Renal cortex interstitium (tissue), 15 donors: ENCODE measurements at places on chromosomes 11 and 22. TPM values are rescaled to one million over a fixed set of nuclear protein-coding genes. Genes with fewer than 3 reads are reported as not detected.

GRCh38 chr11:82539669-82540068 is 194.0 kb downstream of the FAM181B start:
- no peak for DNase-seq

Gene KCNJ1
- polyA plus RNA-seq, result 89.0 TPM

- no peak for DNase-seq
Observed at GRCh38 chr11:114566276-114566675, 6.6 kb upstream of the NXPE1 start.

DNA sequence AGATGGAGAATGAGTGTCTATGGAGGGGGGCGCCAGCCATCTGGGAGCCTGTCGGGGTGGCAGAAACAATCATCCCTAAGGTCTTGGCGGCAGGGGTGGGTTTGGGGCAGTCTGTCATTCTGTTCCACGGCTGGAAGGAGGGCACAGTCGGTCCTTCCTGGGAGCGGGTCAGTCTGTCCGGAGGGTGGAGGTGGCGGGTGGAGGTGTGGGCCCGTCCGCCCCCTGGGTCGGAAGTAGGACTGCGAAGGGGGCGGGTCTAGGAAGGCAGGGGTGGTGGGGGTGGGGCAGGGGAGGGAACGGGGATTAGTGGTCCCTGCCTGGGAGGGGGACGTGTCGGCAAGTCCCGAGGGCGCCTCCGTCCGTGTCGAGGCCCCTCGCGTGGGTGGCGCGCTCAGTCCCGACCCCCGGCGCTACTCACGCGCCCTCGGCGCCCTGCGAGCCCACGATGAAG is 461 bp downstream of the TBC1D10A start:
- DNase-seq, result no peak

Gene HTR3B
- 0.15 TPM for polyA plus RNA-seq

DNA sequence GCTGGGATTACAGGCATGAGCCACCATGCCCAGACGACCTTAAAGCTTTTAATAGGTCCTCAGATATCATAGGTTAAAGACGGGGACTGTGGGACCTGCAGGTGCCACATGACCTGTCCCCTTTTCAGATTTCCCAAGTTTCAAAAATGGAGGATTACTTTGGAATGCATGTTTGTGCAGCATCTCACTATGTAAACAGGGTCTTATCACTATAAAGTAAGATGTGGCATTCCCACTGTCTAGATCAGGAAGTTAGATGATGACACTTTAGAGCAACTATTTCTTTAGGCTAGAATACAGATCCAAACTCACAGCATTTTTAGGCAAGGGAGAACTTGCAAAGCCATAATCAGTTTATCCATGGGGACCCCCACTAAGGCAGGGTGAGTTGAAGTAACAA is 92.8 kb downstream of the USP35 start:
- DNase-seq, result no peak

DNA sequence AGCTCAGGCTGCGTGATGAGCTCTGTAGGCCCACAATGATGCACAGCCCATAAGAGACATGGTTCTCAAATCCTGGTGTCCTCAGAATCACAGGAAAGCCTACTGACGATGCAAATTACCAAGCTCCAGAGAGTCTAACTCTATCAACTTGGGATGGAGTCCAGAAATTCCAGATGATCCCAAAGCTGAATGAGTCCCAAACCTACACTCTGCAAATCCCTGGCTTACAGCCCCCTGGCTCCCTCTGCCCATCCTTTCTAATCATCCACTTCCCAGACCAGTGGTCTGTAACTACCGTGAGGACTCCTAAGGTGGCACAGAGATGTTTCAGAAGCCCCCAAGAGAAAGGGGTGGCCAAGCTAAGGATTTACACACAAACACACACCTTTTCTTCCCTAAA is 13.5 kb downstream of the ARFGAP2 start:
- DNase-seq, result no peak

DNA sequence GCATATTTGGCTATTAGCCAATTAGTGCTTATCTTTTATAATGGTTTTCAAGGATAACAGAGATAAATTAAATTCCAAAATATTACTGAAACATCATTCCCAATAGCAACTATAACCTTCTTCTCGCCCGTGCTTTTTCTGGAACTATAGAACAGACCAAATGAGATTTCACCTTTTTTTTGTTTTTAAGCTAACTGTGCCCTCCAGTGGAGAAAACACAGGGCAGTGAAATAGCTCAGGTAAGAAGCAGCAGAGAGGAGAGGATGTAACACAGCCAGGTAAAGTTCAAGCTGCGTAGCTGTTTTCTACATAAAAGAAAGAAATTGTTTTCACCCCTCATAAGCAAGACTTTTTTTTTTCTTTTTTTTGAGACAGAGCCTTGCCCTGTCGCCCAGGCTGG is 28.2 kb downstream of the HSD17B12 start:
- DNase-seq, result no peak

GRCh38 chr22:37333724-37334460 is 51.6 kb downstream of the CYTH4 start:
- DNase-seq, result no peak

DNA sequence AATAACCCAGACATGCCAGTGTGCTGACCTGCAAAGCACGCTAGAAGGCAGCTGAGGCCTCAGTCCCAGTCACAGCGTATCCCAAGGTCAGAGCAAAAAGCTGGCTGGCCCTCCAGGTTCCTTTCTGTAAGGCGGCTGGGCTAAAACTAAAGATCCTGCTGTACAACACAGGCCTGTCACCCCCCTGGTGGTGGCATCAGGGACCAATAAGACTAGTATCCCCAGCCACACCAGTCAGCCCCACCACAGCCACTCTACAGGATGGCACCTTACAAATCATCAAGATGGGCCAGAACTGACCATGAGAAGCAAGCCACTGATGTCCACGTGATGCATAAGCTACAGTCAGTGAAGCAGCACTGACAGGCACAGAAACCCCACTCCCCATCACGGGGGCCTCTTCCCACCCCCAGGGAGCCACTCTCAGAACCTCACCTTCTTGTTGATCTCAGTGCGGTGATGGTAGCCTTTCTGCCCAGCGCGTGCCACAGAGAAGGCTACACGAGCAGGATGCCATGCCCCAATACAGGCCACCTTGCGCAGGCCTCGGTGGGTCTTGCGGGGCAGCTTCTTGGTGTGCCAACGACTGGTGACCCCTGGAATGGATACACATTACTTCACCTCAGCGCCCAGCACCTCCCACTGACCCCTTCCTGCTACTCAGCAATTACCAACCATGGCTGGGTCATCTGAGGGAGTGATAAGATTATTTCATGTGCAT is 5.0 kb downstream of the RPL3 start:
- DNase-seq, result no peak

Gene ENTHD1
- polyA plus RNA-seq, result not detected

- DNase-seq, result no peak
Observed at GRCh38 chr11:128411812-128412211, 175.5 kb downstream of the ETS1 start.

Gene LGALS12
- polyA plus RNA-seq, result 0.34 TPM

GRCh38 chr11:61529537-61530225 is 21.1 kb downstream of the LRRC10B start:
- DNase-seq, result no peak

Gene DEFB131B
- 2.3 TPM for polyA plus RNA-seq

- no peak for DNase-seq
Observed at GRCh38 chr22:42720263-42721044, at the start of gene A4GALT. TSS of gene A4GALT (minus strand) at chr22:42720870. CDS start at chr22:42693951, 26,919 bp downstream.
